Astrocyte (in vitro differentiated cells and primary cell): ENCODE measurements at places on chromosomes 13 and 19.

DNA sequence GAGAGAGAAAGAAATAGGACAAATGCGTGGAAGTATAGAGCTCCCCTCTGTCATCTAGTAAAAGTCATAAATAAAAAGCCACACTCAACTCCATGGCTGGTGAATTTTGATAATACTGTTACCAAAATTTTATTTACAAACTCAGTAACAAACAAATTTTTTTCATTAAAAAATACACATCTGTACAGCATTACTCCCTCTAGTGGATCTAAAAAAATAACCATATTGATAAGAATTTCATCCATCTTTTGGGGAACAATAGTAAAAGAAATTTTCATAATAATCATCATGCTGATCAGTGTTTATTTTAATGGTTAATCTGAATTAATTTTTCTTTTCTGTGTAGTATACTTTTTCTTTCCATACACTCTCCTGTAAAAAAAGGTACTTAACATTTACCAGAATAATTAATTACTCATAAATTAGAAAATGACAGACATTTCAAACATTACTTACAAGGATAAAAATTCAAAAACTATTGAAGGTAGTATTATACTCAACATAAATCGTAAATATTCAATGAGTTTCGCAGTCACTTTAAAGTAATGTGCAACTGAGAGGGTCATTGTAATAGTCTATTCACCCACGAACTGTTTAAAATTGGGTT is 173.5 kb upstream of the LSM14A start:
- no peak overlapping the region for H3K4me3 ChIP-seq
- H3K36me3 ChIP-seq = no peaks in the 10 kb centered on the region
- no peak overlapping the region for H3K27ac ChIP-seq
- peak; percentile 1 for DNase-seq

DNA sequence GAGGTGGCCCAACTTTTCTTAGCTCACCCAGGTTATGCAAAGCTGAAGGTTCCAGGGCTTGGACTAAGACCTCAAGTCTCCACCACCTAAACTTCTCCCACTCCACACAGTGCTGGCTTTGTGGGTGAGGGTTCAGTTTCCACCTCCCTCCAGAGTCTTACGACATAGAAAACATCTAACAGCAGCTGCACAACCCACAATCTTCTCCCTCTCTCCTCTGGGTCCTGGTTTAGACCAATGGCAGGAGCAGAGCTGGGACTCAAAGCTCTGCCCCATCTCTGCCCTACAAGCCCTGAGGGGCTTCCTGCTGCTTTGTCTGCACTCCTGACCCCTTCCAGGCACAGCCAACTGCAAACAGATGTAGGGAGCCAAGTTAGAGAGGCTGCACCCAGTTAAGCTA is 16.0 kb downstream of the IRGC start:
- H3K27me3 ChIP-seq = no peaks in the 10 kb centered on the region
- H3K4me3 ChIP-seq = no peak overlapping the region
- H3K4me1 ChIP-seq = no peaks in the 10 kb centered on the region
- DNase-seq = no peak
- no peak overlapping the region for H3K27ac ChIP-seq
- peaks cover 36% of the 10 kb centered on the region for H3K36me3 ChIP-seq

GRCh38 chr19:45264781-45265317 is 13.8 kb downstream of the MARK4 start:
- no peak for DNase-seq
- H3K27me3 ChIP-seq = no peaks in the 10 kb centered on the region
- no peak overlapping the region for H3K27ac ChIP-seq
- no peaks in the 10 kb centered on the region for H3K4me1 ChIP-seq
- H3K36me3 ChIP-seq = peaks cover 7% of the 10 kb centered on the region

- no peak for DNase-seq
- H3K27me3 ChIP-seq = peaks cover 2% of the 10 kb centered on the region
- H3K4me1 ChIP-seq = peaks cover 4% of the 10 kb centered on the region
- H3K4me3 ChIP-seq = no peak overlapping the region
- H3K36me3 ChIP-seq = no peaks in the 10 kb centered on the region
Observed at GRCh38 chr13:99721606-99722337, 220.5 kb downstream of the TM9SF2 start.

GRCh38 chr13:39410096-39410901 is 192.7 kb downstream of the LHFPL6 start:
- peaks cover 4% of the 10 kb centered on the region for H3K4me1 ChIP-seq
- no peaks in the 10 kb centered on the region for H3K36me3 ChIP-seq
- no peak overlapping the region for H3K27ac ChIP-seq
- no peaks in the 10 kb centered on the region for H3K27me3 ChIP-seq
- H3K4me3 ChIP-seq = no peak overlapping the region

DNA sequence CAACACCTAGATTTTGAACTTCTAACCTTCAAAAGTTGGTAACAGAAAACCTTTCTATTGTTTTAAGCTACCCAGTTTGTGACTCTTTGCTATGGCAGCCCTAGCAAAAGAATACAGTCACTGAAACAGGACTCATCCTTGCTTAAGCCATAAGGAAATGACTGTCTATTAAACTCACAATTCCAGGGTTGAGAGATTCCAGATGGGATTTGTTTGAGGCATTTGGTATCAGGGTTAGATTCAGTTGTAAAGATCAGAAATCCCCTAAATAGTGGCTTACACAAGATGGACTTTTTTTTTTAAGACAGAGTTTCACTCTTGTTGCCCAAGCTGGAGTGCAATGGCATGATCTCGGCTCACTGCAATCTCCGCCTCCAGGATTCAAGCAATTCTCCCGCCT is 41.1 kb upstream of the RGCC start:
- H3K27ac ChIP-seq = no peak overlapping the region
- no peak for DNase-seq
- no peaks in the 10 kb centered on the region for H3K4me1 ChIP-seq
- no peaks in the 10 kb centered on the region for H3K36me3 ChIP-seq
- H3K27me3 ChIP-seq = no peaks in the 10 kb centered on the region

DNA sequence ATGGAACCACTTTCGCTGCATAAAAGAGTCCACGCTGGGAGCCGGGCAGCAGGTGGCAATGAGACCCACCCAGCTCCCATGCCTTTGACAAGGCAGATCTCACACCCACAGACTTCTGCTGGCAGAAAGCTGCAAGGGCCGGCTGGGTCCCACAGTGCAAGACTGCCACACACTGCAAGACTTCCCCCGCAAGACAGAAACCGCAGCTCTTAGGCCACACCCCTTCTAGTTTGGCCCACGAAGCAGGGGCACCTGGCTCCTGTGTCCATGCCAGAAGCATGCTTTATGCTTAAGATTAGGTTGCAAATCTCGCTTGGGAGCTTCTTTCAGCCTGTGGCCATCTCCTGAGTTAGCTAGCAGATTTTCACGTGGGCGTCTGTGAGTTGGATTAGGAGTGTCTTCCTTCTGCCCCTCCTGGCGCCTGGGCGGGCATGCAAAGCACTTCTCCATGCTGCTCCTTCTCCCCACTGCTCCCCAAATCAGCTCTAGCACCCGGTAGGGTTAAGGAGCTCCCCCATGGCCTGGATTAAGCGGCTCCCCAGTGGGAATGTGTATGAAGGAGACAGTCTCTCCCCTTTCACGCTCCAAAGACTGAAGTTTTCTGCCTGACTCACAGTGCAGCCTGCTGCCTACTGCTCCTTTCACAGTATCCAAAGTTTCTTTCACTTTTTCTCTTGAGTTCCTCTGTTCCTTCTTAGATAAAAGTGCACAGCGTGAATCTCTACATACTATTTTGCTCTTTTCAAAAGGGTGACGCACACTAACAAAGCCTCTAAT is 17.7 kb downstream of the GPC6 start:
- peak; percentile 75 for DNase-seq
- H3K4me1 ChIP-seq = peaks cover 26% of the 10 kb centered on the region

- no peak overlapping the region for H3K27ac ChIP-seq
- no peaks in the 10 kb centered on the region for H3K4me1 ChIP-seq
- no peaks in the 10 kb centered on the region for H3K27me3 ChIP-seq
- DNase-seq = no peak
- H3K36me3 ChIP-seq = no peaks in the 10 kb centered on the region
- H3K4me3 ChIP-seq = no peak overlapping the region
Observed at GRCh38 chr19:34128558-34129250, 43.6 kb upstream of the LSM14A start.

- H3K27ac ChIP-seq = peak overlapping the region; percentile 94
- H3K4me3 ChIP-seq = no peak overlapping the region
- DNase-seq = no peak
Observed at GRCh38 chr19:6067975-6068374, 42.3 kb downstream of the RFX2 start.

DNA sequence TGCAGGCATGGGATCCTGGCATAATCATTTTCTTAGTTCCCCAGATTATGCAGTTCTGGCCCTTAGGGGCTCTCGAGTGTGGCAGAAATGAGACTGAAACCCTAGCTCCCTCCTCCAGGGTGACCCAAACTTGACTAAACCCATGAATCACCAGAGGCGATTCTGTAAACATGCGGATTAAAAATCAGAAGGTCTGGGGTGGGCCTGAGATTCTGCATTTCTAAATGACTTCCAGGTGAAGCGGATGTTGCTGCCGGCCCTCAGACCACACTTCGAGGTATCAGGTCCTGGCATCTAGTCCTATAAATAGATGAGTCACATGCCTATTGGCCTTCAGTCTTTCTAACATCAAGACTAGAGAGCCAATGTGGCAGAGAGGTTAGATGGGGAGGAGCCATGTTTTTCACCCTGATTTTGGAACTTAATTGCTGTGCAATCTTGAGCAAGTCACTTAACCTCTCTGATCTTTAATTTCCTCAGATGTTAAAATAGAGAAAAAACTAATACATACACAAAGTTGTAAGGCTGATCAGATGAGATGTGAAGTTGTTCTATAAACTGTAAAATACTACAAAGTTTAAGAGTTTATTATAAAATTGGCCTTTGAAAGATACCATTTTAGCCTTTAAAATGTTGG is 431.2 kb downstream of the FOXO1 start:
- no peak overlapping the region for H3K4me3 ChIP-seq
- peaks cover 9% of the 10 kb centered on the region for H3K4me1 ChIP-seq
- DNase-seq = peak; percentile 8

DNA sequence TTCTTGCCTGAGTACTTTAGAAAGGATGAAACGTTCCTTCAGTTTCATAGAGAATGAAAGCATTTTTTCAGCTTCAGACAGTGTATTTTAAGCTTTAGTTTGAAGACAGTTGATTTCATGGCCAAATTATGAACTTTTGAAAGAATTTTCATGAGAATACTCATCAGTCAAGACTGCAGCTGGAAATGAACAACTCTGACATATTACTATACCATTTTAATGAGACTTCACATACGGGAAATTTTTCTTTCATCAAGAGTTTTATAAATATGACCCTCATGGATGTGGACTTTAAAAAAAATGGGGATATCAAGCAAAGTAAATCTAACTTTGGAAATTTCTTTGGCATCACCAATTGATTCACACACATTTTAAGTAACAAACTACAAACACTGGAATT is 6.4 kb downstream of the LATS2 start:
- no peak overlapping the region for H3K27ac ChIP-seq
- no peak for DNase-seq

GRCh38 chr13:31860002-31860401 is 120.7 kb downstream of the RXFP2 start:
- H3K27me3 ChIP-seq = no peaks in the 10 kb centered on the region
- H3K4me3 ChIP-seq = no peak overlapping the region
- no peaks in the 10 kb centered on the region for H3K4me1 ChIP-seq
- H3K36me3 ChIP-seq = no peaks in the 10 kb centered on the region
- no peak for DNase-seq
- H3K27ac ChIP-seq = no peak overlapping the region

DNA sequence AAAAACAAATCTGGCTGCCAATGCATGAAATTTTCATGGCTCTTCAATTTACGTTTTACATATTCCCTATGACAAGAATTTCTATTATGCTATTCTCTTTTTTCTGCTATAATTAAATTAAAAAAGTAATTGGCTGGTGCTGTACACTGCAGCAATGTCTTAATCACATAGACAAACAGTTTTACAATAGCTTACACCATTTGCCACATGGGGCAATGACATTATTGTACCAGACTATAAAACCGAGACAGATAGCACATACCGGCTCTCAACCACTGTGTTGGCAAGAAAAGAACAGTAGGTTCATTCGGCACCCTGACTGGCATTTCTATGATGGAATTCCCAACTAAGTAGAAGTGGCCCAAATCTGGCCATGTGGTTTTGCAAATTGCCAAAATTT is 67.7 kb downstream of the DACH1 start:
- H3K4me3 ChIP-seq = no peak overlapping the region
- H3K36me3 ChIP-seq = no peaks in the 10 kb centered on the region
- H3K27ac ChIP-seq = no peak overlapping the region
- no peaks in the 10 kb centered on the region for H3K27me3 ChIP-seq
- no peaks in the 10 kb centered on the region for H3K4me1 ChIP-seq

DNA sequence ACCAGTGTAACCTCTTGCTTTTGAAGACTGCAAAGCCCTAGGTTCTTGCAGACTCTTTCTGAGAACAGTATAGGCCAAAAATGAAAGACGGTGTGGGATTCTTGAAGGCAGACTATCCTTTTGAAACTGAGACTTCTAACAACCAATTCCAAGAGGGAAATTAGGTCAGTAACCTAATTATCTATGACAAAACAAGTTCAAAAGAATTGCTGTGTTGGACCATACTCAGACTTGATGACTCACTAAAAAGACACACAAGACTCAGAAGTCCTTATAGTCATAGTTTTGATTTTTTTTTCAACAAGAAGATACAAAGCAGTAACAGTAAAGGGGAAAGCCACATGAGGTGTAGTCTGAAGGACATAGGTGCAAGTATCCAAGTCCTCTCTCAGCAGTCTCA is 624.0 kb upstream of the GPC6 start:
- DNase-seq = peak; percentile 72
- H3K36me3 ChIP-seq = no peaks in the 10 kb centered on the region
- no peak overlapping the region for H3K4me3 ChIP-seq
- H3K27ac ChIP-seq = no peak overlapping the region
- H3K27me3 ChIP-seq = no peaks in the 10 kb centered on the region

- H3K36me3 ChIP-seq = no peaks in the 10 kb centered on the region
- DNase-seq = no peak
- no peaks in the 10 kb centered on the region for H3K4me1 ChIP-seq
- no peak overlapping the region for H3K4me3 ChIP-seq
- H3K27ac ChIP-seq = no peak overlapping the region
- peaks cover 17% of the 10 kb centered on the region for H3K27me3 ChIP-seq
Observed at GRCh38 chr19:53912653-53913052, 3.6 kb downstream of the CACNG7 start.

DNA sequence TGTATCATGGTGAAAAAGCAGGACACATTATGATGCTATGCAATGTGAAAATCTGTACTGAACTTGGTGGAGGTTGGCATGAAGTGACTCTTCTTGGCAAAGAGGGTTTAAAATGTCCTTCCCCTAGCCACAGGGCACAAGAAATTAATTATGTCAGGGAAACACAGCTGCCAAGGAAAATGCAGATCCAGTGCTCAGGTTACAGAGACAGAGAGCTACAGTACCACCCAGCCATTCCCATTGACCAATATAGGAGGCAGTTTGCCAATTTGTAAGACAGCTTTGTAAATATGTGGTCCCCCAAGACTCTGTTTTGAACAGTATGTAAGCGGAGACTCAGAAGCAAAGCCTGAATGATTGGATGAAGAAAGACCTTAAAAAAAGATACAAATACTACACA is 69.4 kb upstream of the KLF12 start:
- H3K4me3 ChIP-seq = no peak overlapping the region
- H3K27ac ChIP-seq = peak overlapping the region; percentile 81
- no peaks in the 10 kb centered on the region for H3K27me3 ChIP-seq
- DNase-seq = peak; percentile 47
